ENCODE measurements at places on chromosomes 2 and 18. TPM values are rescaled to one million over a fixed set of nuclear protein-coding genes. Genes with fewer than 3 reads are reported as not detected.

The RIT2 gene
- not detected for total RNA-seq

The NCL gene
- 234 TPM for total RNA-seq

The ZNF804A gene
- 0.29 TPM for total RNA-seq

The NR4A2 gene
- 3.8 TPM for total RNA-seq

The SLC14A1 gene
- 2.6 TPM for total RNA-seq

- no peak for DNase-seq
Observed at GRCh38 chr2:170235860-170236679, 58.1 kb downstream of the MYO3B start.

- peak; percentile 83 for DNase-seq
Observed at GRCh38 chr18:44229693-44230108, 451.0 kb upstream of the SETBP1 start.

DNA sequence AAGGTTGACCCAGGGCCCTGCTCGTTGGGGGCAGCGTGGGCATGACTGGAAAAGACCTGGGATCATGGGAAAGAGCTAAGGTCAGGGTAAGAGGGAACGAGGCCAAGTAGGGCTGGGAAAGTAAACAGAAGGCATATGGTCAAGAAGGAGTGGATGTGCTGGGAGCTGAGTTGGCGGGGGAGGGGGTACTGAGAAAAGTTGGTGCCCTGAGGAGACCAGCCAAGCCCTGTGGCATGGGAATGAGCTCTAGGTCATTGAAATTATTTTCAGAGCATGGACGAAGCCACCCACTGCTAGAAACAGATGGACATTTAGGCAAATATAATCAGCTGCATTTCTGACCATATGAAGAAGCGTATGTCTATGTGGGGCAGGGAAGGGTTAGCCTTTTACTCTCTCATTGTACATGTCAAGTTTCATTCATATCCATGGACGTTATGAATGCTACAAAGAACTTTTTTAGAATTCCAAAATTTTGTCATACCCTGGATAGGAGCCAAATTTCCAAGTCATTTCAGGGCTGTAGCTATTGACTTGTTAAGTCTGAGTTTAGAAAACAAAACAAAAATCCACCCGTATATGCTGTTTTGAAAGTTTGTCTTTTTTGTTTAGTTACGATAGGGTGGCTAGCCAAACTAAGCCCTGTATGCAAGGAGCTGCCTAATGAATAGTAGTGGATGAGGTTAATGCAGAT, 19.1 kb downstream of the MAPRE2 start:
- no peak for DNase-seq

GRCh38 chr18:326846-327245, 59.0 kb upstream of the THOC1 start:
- DNase-seq = no peak

DNA sequence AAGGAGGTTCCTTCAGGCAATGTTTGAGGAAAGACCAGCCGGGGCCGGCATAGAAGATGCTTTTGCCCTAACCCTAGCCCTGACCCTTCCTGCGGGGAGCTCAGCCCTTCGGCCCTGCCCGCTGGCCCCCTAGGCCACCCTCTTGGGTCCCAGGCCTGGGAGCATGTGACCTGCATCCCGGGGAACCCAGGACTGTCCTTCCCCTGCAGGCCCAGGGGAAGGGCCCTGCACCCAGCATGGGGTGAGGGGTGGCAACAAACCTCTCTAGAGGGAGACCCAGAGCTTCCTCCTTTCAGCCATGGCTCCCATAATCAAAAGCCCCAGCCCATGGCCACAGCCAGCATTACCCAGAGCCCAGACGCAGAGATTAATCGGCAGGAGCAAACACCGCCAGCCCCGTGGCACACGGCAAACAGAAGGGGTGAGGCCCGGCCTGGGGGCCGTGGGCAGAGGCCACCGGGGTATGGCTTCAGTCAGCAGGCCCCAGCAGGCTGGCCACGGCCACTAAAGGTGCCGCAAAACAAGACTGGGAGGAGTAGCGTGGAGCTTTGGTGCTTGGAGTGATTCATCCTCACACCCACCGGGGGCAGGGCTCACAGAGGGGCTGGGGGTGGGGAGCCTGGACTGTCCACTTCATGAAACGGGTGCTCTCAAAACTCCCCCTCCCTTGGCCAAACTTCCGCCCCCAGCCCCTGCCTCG, 61.6 kb upstream of the HPCAL1 start:
- DNase-seq = peak; percentile 37
